ENCODE measurements at places on chromosomes 6 and 20.
A peak's percentile ranks its signal among the peaks of the same experiment; 100 is the strongest.

GRCh38 chr20:4328541-4328940 lies 313.2 kb upstream of the RNF24 start:
- no peak for DNase-seq

DNA sequence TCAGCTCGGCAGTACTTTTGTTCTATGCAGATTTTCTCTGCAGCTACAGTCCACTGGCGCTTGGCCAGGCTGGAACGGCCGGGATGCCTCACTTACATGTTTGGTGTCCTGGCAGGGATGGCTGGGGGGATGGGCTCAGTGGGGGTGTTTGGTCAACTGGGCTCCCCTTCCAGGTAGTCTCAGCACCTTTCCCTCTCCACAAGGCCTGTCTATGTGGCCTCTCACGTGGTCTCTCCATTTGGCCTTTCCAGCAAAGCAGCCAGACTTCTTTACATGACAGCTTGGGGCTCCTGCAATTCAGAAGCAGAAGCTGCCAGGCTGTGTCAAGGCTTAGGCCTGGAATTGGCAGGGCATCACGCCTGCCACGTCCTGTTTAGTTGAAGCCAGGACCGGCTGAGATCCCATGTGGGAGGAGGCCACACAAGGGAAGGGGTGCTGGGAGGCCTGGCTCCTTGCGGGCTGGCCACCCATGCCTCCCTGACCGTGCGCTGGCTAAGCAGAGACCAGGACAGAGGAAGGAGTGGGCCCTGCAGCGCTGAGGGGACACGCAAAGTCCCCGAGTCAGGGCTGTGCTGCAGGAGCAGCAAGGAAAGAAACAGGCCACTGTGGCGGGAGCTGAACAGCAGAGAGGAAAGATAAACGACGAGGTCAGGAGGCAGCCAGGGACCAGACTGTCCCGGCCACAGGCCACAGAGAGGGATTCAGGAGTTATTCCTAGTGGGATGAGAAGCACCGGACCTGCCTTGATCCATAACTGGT lies 38.9 kb downstream of the MGME1 start:
- DNase-seq: no peak

- DNase-seq: no peak
Measured at GRCh38 chr20:24747010-24747712, 201.9 kb upstream of the CST7 start.

GRCh38 chr6:115891111-115891669 lies 169.5 kb downstream of the FRK start:
- DNase-seq: peak; percentile 84

DNA sequence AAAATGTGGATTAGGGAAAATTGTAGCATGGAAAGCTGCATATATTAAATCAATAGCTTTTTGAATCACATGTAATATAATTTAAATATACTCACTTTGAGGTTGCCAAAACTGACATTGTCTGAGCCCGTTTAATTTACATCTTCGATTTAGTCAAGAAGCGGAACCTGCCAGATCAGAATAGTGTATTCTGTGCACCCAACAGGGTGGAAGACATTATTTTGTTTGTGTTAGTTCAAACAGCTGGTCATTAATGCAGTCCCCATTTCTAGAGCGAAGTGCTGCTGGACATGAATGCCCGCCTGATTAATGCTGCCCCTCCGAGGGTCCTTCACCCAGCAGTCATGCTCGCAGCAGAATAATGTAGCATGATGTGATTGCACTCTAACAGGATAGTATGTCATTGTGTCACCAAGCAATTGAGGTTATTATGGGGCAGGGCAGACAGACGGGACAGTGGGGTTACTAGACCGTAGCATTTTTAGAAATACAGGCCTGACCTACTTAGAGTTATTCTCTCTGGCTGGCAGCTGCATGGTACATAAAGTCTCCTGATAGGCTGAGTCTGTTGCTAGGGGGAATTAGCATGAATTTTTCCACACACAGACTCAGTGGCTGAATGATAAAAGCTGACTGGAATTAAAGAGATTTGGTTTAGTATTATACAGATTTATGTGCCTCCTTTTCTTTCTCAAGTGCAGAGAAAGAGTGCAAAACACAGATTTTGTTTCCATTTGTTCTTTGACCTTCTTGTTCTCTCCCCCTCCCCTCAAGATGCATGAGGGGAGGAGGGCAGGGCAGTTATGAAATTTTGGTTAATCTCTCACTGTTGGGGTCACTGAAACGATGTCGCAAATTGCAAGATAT lies 147.1 kb downstream of the PRL start:
- DNase-seq: peak; percentile 36

DNA sequence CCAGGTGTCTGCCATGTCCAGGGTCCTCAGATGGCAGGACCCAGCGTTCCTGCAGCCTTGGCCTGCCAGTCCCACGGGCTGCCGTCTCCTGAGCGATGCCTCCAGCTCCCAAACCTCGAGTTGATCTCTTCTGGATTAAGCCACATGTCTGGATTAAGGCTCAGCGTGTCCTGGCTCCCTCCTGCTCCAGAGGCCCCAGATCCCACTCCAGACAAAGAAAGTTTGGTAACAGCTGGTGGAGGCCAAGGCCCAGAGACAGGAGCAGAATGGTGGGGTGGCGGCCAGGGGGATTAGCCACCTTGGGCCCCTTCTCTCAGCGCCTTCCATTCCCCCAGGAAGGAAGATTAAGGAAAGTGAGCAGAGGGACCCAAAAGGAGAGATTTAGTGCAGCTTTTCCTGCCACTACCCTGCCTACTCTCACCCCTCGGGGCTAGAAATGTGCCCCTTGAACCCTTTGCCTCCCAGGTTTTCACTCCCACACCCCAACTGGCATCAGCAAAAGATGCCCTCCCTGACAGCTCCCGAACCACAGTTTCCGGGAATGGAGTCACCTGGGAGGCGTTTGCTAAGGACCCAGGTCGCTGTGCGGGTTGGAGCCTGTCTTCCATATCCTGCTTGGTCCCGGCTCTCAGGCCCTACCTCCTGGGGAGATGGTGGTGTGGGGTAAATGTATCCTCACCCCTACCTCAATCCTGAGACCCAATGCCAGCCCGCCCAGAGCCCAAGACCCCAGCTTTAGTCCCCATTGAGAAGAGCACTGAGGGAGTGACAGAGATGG lies 6.9 kb downstream of the SPDEF start:
- no peak for DNase-seq

DNA sequence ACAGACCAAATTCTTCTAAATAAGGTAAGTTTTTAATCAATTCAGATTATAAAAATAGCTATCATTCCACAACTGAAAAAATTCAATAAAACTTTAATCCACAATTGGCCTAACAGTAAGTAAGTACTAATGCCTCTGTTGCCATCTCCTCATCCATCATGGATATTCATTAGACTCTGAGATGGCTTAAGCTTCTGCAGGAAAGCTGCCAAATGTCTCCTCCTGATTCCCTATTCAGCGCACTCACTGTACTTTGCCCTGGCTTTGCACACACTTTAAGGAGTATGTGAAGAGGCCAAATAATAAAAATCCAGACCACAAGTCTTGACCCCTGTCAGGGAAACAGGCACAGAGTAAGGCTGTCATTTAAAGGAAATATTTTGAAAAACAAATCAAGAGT lies 23.6 kb downstream of the PGM3 start:
- no peak for DNase-seq

- DNase-seq: no peak
Measured at GRCh38 chr6:98014442-98015201, 731.6 kb upstream of the MMS22L start.

GRCh38 chr6:36623547-36624459 lies 29.6 kb downstream of the SRSF3 start:
- peak; percentile 82 for DNase-seq

- no peak for DNase-seq
Measured at GRCh38 chr6:33945931-33946330, 142.1 kb upstream of the MLN start.

DNA sequence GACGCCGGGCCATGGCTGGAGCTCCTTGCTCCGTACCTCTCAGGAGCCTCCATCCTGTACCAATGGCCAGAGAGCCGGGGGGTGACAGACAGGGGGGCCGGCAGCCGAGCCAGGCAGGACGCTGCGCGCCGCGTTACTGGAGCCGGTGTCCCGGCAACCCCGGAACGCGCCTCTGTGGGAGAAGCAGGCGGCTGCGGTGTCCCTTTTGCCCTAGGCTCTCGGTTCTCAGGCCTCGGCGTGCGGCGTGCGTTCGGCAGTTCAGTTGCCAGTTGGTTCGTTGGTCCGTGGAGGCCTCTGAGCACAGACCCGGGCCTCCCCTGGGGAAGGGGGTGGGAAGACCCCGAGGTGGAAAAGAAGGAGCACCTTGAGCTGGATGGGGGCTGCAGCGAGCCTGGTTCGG lies at the start of gene SPATS1:
Gene SPATS1, plus strand, starts transcription at position 162 of the 400 bp plus-strand sequence. CDS start 446 bp downstream, outside the sequence.
- DNase-seq: no peak

DNA sequence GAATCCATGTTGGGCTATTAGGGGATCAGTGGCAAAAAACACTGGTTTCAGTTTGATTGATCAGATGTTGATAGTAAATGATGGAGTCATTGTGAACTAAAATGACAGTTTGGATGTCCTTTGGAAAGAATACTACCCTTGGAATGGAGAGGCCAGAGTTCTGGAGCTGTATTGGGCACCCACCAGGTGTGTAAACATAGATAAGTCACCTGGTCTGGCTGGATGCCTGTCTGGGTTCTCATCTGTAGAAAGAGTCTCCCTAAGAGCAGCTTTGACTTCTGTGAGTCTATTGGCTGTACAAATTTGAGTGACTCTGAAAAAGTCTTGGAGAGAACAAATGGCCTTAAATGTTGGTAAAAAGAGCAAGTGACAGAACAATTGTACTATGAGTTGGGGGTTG lies 115.0 kb downstream of the SCP2D1 start:
- no peak for DNase-seq

DNA sequence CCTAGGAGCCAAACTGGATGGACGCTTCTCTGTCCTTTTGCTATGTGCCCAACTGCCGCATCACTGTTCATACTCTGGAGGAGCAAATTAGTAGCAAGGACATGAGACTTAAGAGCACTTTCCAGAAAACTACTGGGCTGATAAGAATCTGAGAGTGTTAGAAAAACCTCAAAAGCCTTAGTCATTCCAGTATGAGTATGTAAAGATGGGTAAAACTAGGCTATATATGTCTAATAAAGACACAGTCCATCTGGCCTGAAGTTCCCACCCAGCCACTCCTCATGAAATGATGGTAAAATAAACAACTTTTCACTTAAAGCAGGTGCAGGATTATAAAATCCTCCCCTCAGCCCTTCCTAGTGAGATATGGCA lies 30.6 kb downstream of the SHLD1 start:
- no peak for DNase-seq

DNA sequence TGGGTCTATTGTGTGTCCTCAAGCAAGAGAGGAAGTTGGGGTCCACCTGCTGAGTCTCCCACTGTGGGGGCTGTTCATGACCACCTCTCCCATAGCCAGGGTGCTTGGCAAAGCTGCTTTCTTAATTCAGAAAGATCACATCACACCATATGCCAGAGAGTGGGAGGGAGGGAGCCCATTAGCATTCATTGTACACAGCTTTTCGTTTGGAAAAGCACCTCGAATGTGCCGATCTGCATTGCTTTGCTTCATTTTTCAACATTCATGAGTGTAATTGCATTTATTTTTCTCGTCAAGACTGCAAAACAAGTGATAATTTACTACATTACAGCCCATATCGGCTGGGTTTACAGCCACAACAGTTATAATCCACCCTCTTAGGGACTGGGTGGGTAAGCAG lies 327.3 kb downstream of the PTPRT start:
- DNase-seq: no peak

- no peak for DNase-seq
Measured at GRCh38 chr6:24851086-24851485, 52.4 kb upstream of the ARMH2 start.

- no peak for DNase-seq
Measured at GRCh38 chr6:126227833-126228702, 111.8 kb upstream of the CENPW start.

- peak; percentile 41 for DNase-seq
Measured at GRCh38 chr6:104855507-104855906, 4.2 kb downstream of the HACE1 start.

- DNase-seq: no peak
Measured at GRCh38 chr6:30683183-30683979, 3.1 kb downstream of the PPP1R18 start.

- DNase-seq: no peak
Measured at GRCh38 chr20:1264727-1265126, 1.4 kb upstream of the SNPH start.

- DNase-seq: no peak
Measured at GRCh38 chr20:21396599-21397340, 556 bp downstream of the NKX2-4 start.

GRCh38 chr6:83709748-83710050 lies 798 bp upstream of the SNAP91 start:
- no peak for DNase-seq

GRCh38 chr6:23783901-23784300 lies 342.1 kb upstream of the NRSN1 start:
- DNase-seq: peak; percentile 3

DNA sequence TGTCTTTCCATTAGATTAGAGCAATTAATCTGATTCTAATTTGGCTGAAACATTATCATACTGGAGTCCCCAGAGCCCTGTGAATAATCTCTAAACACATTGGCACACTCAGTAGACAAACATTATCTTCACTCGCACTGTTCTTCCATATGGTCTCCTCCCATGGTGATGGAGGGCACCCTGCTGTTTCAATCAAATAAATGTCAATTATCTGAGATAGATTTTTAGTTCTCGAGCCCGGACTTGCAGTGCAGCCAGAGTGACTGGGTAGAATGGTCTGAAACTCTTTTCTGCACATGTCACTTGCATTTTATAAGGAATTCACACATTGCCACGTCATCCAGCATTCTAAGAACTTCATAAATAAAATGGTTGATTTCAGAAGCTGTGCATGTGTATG lies 90.6 kb upstream of the MAP3K7 start:
- DNase-seq: no peak

GRCh38 chr6:166346965-166347364 lies 4.6 kb upstream of the SFT2D1 start:
- DNase-seq: no peak

DNA sequence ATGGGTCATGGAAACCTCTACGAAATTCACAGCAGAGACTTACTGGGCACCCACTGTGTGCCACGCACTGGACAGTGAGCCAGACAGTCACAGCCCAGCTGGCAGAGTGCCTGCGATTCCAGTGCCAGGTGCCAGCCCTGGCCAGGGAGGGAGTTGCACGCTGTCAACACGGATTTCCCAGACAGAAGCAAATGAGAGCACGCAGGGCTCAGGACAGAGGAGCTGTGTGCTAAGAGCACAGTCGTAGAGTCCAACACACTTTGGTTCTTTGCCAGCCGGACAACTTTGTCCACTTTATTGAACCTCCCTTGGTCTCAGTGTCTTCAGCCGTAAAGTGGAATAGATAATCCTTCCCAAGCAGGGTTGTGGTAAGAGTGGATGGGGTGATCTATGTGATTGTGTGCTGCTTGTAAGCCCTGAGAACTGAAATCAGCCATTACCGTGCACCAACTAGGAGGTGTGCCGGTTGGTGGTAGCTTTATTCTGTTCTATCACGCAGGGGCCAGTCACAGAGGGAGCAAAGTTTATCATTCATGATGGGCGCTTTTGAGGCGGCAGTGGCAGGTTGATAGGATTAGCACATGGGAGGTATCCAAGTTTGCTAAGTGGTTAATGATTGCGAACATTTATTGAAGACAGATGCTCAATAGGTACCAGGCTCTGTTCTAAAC lies 40.6 kb downstream of the SIRPA start:
- DNase-seq: no peak

Measured in astrocyte of the spinal cord (primary cell).